Brain (organoid and tissue), 16 donors: ENCODE measurements at places on chromosomes 2 and 18. TPM values are rescaled to one million over a fixed set of nuclear protein-coding genes. Genes with fewer than 3 reads are reported as not detected.

GRCh38 chr18:37484983-37485834 is 80.4 kb downstream of the CELF4 start:
- peak; percentile 62 for DNase-seq

GRCh38 chr2:34098256-34098655 is 499.2 kb upstream of the FAM98A start:
- DNase-seq, result no peak

DNA sequence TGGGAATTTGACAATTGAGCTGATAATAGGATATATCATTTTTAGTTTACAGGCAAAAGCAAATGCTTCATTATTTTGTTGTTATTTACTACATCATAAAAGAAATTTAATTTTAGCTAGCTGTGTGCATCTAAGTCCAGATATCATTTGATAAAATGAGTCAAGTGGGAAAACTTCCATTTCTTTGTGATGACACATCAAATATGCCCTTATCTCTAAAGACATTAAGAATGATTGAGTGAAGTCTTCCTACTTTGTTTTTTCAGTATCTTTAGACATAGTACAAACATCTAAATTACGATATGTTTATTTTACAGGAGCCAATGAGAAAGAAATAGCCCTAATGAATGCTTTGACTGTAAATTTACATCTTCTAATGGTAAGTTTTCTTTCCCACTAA is 77.0 kb downstream of the KYNU start:
- no peak for DNase-seq

DNA sequence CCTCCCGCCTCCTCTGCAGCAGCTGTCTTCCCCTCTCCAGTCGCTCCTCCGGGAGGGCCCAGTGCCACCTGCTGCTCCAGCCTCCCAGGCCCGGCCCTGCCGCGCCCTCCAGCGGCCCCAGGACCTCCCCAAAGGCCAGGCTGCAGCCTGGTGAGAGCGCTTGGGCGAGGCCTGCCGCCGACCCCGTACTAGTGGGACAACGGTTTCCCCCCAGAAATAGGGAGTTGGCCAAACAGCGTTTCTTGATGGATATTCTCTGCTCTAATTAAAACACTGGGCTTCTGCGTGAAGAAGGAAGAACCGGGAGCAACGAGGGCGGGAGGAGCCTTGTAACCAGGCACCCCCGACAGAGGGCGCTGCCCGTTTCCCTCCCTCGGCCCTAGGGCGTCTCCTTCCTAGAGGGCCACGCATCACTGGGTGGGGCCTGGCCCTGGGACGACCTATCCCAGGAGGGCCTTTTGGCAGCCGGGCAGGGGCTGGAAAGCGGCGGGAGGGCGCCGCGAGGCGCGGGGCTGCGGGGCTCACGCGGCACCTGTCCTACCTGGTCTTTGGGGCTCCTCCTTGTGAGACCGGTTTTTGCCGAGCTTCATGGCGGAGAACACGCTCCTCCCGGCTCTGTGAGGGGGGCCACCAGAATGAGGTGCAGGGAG is 25.4 kb upstream of the OTOF start:
- DNase-seq, result peak; percentile 73

DNA sequence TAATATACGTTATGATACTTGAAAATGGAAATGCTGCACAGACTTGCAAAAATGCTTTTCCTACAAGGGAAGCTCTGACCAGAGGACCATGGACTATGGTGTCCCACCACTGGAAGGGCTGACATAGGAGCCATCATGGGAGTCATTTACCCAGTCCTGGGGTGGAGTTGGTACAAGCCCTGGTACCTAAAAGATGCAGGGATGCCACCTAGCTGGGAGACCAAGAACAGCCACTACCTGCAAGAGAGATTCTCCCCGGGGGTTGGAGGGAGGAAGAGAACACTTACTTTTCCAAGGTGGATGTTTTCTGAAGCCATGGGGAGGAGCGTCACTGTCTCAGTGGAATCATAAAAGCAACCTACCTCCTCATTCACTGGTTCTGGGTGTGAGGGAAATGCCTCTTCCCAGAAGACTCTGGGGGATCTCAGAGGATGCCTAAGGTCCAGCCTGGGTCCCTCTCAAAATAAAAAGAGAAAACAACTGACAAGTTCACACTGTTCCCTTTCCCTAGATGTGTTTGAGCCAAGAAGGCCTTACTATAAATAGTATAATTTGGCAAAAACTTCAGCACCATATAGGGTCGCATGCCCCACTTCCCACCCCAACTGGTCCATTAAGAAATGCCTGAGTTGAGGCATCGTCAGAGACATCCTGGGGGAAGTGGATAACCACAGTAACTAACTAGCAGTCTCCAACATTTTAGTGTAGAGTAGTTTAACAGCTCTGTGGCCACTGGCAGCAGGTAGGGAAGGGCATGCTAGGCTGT is 39.9 kb downstream of the REEP1 start:
- DNase-seq, result no peak

GRCh38 chr2:230798769-230799399 is 65.9 kb upstream of the ITM2C start:
- peak; percentile 75 for DNase-seq

DNA sequence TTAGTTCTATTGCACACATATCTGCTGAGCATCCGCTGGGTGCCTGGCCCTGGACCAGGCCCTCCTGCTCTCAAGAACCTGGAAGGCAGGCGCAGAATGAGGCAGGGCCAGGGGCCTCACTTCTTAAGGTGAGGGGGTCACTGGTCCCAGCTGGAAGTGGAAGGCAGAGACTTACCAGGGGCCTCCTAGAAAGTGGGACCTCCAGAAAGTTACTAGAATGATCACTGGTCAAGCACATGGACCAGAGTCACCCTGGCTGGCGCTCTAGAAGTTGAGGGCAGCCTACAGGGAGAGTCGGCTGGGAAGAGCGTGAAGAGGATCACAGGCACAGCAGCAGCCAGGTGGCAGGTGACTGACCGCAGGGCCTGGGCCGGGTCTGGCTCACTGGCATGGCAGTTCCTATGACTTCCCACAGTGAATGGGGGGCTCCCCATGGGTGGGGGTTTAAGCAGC is 26.1 kb upstream of the MAL start:
- DNase-seq, result no peak

- no peak for DNase-seq
These were observed 74.8 kb downstream of the CHST9 start for GRCh38 chr18:27110319-27110718.

DNA sequence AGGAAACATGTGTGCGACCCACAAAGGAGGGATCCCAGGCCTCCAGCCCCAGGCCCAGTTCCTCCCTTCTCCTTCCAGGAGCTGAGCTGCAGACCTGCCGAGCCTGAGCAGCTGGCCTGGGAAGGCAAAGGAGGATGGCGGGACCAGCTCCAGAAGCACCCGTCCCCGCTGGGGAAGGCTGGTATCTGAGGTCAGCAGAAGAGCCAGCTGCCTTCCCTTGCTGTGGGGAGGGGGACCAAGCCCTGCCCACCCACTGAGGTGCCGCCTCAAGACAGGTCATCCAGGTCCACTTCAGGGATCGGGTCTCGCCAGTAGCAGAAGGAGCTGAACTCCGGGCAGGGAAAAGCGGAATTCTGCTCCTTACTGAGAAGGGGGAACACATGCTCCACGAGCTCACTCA is 73.2 kb downstream of the EMILIN2 start:
- no peak for DNase-seq

- DNase-seq, result no peak
These were observed 75.9 kb downstream of the METTL4 start for GRCh38 chr18:2495381-2495780.

- peak; percentile 22 for DNase-seq
These were observed 27.5 kb upstream of the SUCLG1 start for GRCh38 chr2:84486441-84487115.

- DNase-seq, result peak; percentile 74
These were observed 107.9 kb downstream of the MAP4K4 start for GRCh38 chr2:101805152-101806088.

DNA sequence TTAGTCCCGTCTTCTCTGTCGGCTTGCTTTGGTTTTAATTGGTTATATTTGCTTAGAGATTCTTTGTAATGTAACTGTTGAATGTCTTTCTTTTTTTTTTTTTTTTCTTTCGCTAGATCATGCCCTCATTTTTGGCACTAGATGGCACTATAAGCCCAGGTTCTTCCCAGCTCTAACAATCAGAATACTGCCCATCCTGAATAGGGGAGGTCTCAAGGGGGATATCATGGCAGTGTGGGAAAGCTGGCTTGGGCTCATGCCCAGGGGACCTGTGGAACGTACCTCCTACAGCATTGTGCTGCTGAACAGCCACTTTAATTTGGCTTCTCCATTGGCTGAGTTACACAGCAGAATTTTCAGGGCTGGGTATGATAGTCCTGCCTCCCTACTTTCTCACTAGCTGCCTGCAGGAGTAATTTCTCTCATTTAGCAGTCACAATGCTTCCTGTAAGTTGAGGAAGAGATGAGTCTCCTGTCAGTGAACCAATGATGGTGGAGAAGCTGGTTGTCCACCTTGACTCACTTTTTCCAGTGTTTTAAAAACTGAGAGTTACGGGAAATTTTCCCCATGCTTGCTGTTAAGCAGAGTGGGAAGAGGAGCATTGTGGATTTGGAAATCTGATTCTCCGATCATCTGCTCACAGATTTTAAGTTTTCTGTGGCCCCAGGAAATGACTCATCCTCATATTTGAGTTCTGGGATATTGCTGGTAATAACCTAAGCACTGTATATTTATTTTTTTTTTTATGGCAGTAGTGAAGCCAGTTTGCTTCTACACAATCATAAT is 47.2 kb downstream of the RAD51AP2 start:
- DNase-seq, result peak; percentile 6

GRCh38 chr2:226030788-226031646 is 631.5 kb downstream of the NYAP2 start:
- DNase-seq, result peak; percentile 83

DNA sequence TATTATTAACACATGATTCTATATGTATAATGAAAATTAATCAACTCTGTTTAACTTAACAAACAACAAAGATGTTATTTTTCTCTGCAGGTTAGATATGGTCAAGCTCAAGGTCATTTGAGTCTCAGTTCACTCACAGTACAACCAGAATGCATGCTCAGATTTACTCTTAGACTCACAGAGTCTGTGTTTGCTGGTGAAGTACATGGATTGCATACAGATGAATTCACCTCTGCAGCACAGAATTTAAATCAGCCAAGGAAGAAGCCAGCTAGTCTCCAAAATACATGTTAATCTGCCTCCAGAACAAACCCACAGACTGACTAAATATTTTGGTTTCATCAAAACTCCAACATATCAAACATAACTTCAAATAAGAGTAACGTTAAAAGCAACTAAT is 424.5 kb downstream of the RAD51AP2 start:
- peak; percentile 88 for DNase-seq

- DNase-seq, result peak; percentile 74
These were observed 59.4 kb downstream of the DGKD start for GRCh38 chr2:233413559-233414272.

GRCh38 chr2:191197096-191197495 is 46.3 kb upstream of the STAT4 start:
- no peak for DNase-seq

GRCh38 chr18:80253236-80253635 is 5.9 kb upstream of the PARD6G start:
- no peak for DNase-seq

DNA sequence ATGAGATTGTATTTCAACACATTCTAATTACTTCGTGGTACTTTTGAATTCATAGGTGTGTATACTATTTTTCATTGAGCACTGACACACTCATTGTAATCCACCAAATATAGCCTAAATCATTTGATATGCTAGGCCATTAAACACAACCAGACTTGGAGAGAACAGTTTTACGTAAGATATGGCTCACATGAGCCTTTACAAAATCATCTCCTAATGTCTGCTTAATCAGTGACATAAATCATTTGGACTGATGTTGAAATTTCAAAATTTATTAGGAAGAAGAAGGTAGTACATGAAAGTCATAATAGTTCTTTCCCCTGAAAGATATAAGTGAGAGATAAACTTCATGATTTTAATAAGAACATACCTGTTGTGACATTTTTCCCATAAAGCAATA is 550.2 kb upstream of the LINC00305 start:
- no peak for DNase-seq

- DNase-seq, result no peak
These were observed 12.4 kb downstream of the DYM start for GRCh38 chr18:49447810-49448745.

- no peak for DNase-seq
These were observed 39.1 kb upstream of the NCOA1 start for GRCh38 chr2:24451805-24452501.

- DNase-seq, result no peak
These were observed 518.0 kb downstream of the CNTNAP5 start for GRCh38 chr2:124542932-124543640.

DNA sequence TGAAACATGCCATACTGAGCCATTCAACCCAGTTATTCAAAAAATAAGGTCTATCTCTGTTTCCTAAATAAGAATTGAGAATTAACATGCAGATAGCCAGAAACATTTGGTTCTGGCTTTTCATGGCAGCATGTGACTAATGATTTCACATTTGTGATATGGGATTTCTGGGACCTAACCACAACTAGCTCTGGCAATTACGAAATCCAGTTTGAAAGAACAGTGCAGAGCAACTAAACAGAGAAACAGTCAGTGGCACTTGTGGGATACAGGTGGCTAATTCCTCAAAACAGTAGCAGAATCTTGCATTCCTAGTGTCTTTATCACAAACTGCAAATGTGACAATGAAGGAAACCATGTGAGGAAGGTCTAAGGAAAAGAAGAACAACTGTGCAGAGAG is 637.8 kb upstream of the CHAC2 start:
- DNase-seq, result no peak

- no peak for DNase-seq
These were observed 109.1 kb downstream of the PIK3C3 start for GRCh38 chr18:42064109-42064508.

DNA sequence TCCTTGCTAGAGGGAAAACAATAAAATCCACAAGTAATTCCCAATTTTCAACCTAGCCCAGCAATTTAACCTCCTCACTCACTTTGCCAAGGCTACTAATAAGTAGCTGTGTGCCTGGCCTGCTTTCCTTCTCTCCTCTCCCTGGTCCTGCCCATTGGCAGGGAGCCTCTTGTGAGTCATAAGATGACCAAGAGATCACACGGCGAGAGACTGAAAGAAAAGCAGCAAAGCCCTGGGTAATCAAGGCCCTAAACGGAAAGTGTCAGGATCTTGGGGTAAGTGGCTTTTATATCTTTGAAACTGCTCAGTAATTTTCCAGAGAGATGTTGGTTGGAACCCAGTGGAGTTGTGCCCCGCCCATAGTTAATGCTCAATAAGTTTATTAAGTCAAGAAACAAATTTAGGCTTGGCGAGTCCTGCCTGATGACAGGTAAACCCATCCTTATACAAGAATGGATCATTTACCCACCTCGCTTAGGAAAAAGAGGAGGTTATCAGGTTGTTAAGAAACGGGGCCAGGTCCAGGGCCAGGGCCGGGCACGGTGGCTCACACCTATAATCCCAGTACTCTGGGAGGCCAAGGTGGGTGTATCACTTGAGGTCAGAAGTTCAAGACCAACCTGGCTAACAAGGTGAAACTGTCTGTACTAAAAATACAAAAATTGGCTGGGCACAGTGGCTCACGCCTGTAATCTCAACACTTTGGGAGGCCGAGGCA is 10.0 kb upstream of the ADAM17 start:
- peak; percentile 27 for DNase-seq

The SLC23A3 gene
- not detected for polyA plus RNA-seq

The PRKAG3 gene
- polyA plus RNA-seq, result not detected

The ARHGAP28 gene
- polyA plus RNA-seq, result 1.2 TPM

The HOXD13 gene
- 9.8 TPM for polyA plus RNA-seq

The RUFY4 gene
- polyA plus RNA-seq, result not detected

The SS18 gene
- polyA plus RNA-seq, result 24.4 TPM

The ZC3H6 gene
- polyA plus RNA-seq, result 3.5 TPM

The AKAIN1 gene
- polyA plus RNA-seq, result not detected

The ACVR1C gene
- 0.34 TPM for polyA plus RNA-seq

The CYP27A1 gene
- polyA plus RNA-seq, result 56.6 TPM

The GALNT5 gene
- not detected for polyA plus RNA-seq

The TFCP2L1 gene
- 11.5 TPM for polyA plus RNA-seq

The MRPS9 gene
- 17.2 TPM for polyA plus RNA-seq

The VAMP5 gene
- polyA plus RNA-seq, result 37.0 TPM

The TMEM247 gene
- not detected for polyA plus RNA-seq
